ENCODE measurements at places on chromosomes 1 and 21. TPM values are rescaled to one million over a fixed set of nuclear protein-coding genes. Genes with fewer than 3 reads are reported as not detected.

GRCh38 chr1:221878134-221878533, 136.2 kb upstream of the DUSP10 start:
- H3K27ac ChIP-seq = no peak overlapping the region
- H3K4me1 ChIP-seq = no peaks in the 10 kb centered on the region
- DNase-seq = no peak
- H3K27me3 ChIP-seq = no peaks in the 10 kb centered on the region

DNA sequence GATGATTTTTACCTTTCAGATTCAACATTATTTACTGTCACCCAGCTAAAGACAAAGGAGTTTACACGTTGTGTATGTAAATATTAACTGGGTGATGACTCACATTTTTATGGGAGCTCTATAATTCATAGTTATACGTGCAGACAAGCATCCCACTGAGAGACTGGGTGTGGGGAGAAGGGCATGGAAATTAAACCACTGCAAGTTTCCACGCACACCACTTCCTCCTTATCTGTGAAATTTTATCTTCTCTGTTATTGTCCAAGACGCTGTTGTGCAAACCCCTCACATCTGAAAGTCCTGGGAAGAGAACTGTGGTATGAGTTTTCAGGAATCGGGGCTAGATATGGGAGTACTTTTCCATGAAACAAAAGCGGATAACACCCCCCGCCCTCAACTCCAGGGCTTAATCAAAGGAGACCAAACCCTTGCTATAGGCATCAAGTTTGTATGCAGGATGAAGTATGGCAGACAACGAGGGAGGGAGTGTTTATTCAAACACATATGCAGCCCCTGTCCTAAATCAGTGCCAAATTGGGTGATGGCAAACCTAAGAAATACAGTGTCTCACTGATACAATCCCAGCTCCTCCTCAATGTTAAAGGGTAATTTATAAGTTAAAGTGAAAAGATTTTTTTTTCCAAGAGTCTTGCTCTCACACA, 23.3 kb upstream of the DPT start:
- no peak for DNase-seq
- no peak overlapping the region for H3K4me3 ChIP-seq
- no peaks in the 10 kb centered on the region for H3K4me1 ChIP-seq
- no peaks in the 10 kb centered on the region for H3K27me3 ChIP-seq

GRCh38 chr1:25837262-25837875, 17.6 kb downstream of the MTFR1L start:
- H3K36me3 ChIP-seq = no peaks in the 10 kb centered on the region
- DNase-seq = no peak
- no peaks in the 10 kb centered on the region for H3K4me1 ChIP-seq
- H3K27me3 ChIP-seq = no peaks in the 10 kb centered on the region
- no peak overlapping the region for H3K27ac ChIP-seq

DNA sequence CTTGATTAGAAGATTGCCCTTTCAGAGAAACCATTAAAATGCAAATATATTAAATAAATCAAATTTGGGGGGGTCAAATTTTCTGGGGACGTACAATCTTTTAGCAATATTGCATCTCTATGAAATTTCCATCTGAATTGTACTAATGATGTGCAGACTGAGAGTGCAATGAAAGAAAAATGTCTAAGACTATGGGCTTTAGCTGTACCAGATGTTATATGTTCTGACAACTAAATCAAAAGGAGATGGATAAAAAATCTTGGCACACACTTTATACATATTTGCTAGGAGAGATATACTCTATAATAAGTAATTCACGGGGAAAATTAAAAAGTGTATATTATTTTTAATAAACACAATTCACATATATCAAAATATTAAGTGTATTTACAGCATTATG, 13.0 kb upstream of the PLPPR5 start:
- H3K36me3 ChIP-seq = no peaks in the 10 kb centered on the region
- no peak overlapping the region for H3K27ac ChIP-seq
- no peaks in the 10 kb centered on the region for H3K4me1 ChIP-seq

- DNase-seq = no peak
- H3K27ac ChIP-seq = no peak overlapping the region
- H3K4me3 ChIP-seq = no peak overlapping the region
Measured at GRCh38 chr21:42460391-42461184, 35.4 kb downstream of the RSPH1 start.

DNA sequence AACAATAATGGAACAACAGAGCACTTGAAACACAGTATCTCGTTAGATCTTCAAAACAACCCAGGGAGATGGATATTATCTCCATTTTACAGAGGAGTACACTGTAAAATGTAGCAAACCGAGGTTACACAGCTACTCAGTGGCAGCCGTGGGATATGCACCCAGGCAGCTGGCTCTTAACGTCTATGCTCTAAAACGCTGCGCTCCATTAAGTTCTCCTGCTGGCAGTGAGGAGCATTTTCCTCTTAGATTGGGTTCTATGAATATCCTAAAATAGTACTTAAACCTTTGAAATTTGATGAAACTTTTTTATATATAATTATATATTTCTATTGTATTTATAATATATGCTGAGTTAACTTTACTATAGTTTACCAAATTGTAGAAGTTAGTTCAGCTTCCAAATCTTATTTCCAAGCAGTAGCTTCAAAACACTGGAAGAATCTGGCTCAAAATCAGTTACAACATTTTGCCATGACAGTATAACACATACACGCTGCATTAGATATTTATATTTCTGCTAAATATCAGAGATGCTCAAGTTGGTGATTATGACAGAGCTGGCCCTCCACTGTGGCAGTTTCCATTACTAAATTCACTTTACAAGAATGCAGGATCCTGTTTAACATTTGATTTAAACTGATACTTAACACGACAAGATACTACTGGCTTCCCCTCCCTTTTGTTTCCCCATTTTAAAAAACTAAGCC, 49.5 kb downstream of the TGFBR3 start:
- H3K4me1 ChIP-seq = no peaks in the 10 kb centered on the region
- DNase-seq = no peak
- no peak overlapping the region for H3K4me3 ChIP-seq
- no peaks in the 10 kb centered on the region for H3K27me3 ChIP-seq
- H3K36me3 ChIP-seq = no peaks in the 10 kb centered on the region

- H3K36me3 ChIP-seq = no peaks in the 10 kb centered on the region
- H3K4me1 ChIP-seq = no peaks in the 10 kb centered on the region
- H3K27ac ChIP-seq = no peak overlapping the region
- H3K27me3 ChIP-seq = no peaks in the 10 kb centered on the region
Measured at GRCh38 chr1:115238336-115239147, 99.5 kb downstream of the NGF start.

TMPRSS15 gene
- total RNA-seq = not detected

TMCC2 gene
- total RNA-seq = 2.0 TPM

STIL gene
- 4.8 TPM for total RNA-seq

Data from breast epithelium (tissue), 4 donors.